ENCODE measurements at places on chromosomes 13 and 19. TPM values are rescaled to one million over a fixed set of nuclear protein-coding genes. Genes with fewer than 3 reads are reported as not detected.
A peak's percentile ranks its signal among the peaks of the same experiment; 100 is the strongest.

SSC5D gene
- total RNA-seq = 1.5 TPM

ZNF121 gene
- total RNA-seq = 60.0 TPM

RINL gene
- 1.7 TPM for total RNA-seq

PROZ gene
- not detected for total RNA-seq

NRTN gene
- 5.4 TPM for total RNA-seq

GRCh38 chr13:36718686-36719085 lies 44.9 kb downstream of the SERTM1 start:
- DNase-seq = no peak
- H3K27ac ChIP-seq = no peak overlapping the region
- H3K27me3 ChIP-seq = peaks cover 5% of the 10 kb centered on the region

DNA sequence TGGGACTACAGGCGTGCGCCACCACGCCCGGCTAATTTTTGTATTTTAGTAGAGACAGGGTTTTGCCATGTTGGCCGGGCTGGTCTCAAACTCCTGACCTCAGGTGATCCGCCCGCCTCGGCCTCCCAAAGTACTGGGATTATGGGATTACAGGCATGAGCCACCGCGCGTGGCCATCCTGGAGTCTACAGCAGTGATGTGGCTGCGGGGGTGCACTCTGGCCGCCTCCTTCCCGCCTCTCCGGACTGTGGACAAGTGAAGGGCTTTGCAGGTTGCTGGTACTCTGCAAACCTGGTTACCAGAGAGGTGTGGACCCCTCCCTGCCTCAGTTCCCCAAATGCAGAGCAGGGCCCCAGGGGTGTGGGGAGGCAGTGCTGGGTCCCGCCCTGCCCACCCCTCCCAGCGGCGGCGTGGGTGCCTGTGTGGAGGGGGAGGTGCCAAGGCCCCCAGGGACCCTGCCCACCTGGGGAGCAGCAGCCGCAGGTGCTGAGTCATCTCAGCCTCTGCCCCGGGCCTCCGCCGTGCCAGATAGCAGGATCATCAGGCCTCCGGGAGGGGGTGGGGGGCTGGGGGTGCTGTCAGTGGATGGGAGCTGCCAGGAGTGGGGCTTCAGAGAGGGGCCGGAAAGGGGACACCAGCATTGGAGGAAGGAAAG lies 23.1 kb downstream of the ARID3A start:
- H3K4me1 ChIP-seq = peaks cover 6% of the 10 kb centered on the region
- no peak overlapping the region for H3K4me3 ChIP-seq
- DNase-seq = peak; percentile 64
- H3K27me3 ChIP-seq = no peaks in the 10 kb centered on the region
- no peaks in the 10 kb centered on the region for H3K36me3 ChIP-seq

DNA sequence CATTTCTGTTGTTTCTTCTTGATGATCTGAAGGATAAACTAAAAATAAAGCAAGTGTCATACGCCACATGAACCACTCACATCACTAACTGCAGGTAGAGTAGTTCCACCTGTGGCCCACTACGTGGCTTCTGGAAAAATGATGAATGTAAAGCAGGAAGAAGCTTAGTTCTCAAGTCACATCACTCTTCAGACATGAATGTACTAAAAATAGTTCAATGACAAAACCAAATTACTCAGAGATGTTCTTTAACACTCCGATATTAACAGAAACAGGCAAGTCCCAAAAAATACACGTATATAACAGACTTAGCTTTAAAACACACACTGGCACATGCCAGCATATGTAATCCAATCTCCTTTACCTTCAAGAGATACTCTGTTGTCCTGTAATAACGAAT lies 21.6 kb downstream of the RAB20 start:
- no peak for DNase-seq
- H3K36me3 ChIP-seq = no peaks in the 10 kb centered on the region
- H3K4me3 ChIP-seq = no peak overlapping the region
- H3K27ac ChIP-seq = no peak overlapping the region
- H3K27me3 ChIP-seq = no peaks in the 10 kb centered on the region
- H3K4me1 ChIP-seq = peaks cover 19% of the 10 kb centered on the region

DNA sequence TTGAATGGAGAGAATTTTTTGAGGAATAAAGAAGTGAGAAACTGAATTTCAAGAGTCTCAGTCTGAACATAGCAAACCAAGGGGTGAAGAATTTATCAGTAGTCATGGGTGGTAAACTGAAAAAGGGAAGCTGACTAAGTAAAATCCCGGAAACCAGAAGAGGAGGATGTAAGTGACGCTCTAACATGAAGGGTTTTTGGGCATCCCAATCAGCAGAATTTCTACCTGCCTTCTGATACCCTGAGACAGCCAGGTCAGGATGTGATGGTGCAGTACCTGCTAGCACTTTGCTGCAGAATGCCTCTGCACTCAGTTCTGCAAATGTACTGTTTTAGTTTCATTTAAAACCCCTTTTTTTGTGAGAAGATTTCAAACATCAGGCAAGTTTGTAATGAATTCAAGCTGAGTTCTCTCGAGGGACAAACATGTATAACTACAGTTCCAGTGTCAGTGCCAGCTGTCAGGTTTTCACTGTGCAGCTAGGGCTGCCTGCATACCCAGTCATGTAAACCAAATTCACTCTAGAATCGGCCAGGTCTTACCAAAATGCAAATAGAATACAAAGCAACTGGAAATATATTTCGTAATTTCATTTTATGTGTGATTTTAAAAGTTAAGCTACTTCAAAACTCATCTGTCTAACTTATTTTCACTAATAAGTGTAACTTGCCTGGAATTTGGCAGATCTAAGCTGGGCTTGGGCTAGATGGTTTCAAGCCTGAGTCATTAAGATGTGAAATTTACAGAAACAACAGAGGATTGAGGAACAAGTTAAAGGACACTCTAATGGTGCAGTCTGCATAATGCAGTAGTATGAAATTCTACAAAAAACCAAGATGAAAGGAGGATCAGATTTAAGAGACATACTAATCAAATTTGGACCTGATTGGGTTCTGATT lies 13.8 kb downstream of the METTL21C start:
- DNase-seq = no peak
- H3K27me3 ChIP-seq = no peaks in the 10 kb centered on the region
- no peak overlapping the region for H3K4me3 ChIP-seq
- peaks cover 16% of the 10 kb centered on the region for H3K36me3 ChIP-seq
- H3K4me1 ChIP-seq = no peaks in the 10 kb centered on the region
- H3K27ac ChIP-seq = no peak overlapping the region

DNA sequence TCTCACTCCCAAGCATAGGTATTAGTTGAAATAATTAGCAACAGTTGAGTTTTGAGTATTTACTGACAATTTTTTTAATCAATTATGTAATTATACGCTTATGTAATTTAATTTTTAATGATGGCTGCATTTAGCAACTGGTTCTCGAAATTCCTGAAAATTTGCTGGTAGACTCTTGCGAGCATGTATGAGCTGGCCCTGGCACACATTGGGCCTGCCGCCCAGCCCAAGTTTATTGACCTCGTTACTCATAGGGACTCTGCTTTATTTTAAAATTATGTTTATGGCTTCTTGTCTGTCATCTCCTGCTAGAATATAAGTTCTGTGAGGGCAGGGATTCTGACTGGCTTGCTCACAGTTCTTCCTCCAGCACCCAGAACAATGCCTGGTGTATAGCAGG lies 6.7 kb downstream of the KLK14 start:
- H3K4me3 ChIP-seq = no peak overlapping the region
- H3K27me3 ChIP-seq = peaks cover 15% of the 10 kb centered on the region
- no peak for DNase-seq
- no peak overlapping the region for H3K27ac ChIP-seq
- no peaks in the 10 kb centered on the region for H3K36me3 ChIP-seq
- no peaks in the 10 kb centered on the region for H3K4me1 ChIP-seq

- no peak for DNase-seq
- no peak overlapping the region for H3K27ac ChIP-seq
- H3K36me3 ChIP-seq = no peaks in the 10 kb centered on the region
- H3K4me3 ChIP-seq = no peak overlapping the region
- H3K27me3 ChIP-seq = peaks cover 41% of the 10 kb centered on the region
Measured at GRCh38 chr13:112366907-112367646, 9.1 kb upstream of the SPACA7 start.

DNA sequence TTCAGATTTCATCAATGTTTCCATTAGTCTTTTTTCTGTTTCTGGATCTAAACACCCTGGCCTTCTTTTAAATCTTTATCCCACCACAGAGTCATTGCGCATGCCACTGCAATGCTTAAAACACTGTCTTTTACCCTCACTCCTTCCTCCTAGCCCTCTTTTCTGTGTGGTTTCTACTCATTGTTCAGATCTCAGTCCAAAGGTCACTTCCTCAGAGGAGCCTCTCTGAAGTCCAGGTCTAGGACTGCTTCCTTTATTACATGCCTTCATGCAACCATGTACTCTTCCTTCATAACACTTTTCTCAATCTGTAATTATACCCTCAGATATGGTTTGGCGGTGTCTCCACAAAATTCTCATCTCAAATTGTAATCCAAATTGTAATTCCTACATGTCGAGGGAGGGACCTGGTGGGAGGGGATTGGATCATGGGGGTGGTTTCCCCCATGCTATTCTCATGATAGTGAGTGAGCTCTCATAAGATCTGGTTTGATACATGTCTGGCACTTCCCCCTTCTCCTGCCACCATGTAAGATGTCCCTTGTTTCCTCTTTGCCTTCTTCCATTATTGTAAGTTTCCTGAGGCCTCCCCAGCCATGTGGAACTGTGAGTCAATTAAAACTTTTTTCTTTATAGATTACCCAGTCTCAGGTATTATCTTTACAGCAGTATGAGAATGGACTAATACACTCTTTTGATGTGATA lies 808.9 kb downstream of the DIAPH3 start:
- no peak overlapping the region for H3K27ac ChIP-seq
- no peak for DNase-seq
- H3K36me3 ChIP-seq = peaks cover 4% of the 10 kb centered on the region
- H3K4me1 ChIP-seq = peaks cover 44% of the 10 kb centered on the region

DNA sequence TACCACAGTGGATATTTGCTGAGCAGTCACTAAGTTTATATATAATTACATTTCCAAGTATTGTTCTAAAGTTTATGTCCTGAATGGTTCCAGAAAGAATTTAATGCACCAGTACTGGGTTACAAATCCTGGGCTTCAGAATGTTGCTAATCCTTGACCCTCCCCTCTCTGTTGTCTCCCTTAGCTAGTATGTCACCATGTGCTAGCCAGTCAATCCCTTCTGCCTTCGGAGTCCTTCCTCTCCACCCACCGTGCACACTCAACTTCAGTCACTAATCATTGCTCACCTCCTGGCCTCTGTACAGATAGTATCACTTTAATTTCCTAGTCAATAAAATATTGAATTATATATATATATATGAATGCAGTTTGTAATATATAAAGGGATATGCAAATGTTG lies 7.5 kb downstream of the FAM124A start:
- no peaks in the 10 kb centered on the region for H3K4me1 ChIP-seq
- DNase-seq = no peak
- no peak overlapping the region for H3K4me3 ChIP-seq

DNA sequence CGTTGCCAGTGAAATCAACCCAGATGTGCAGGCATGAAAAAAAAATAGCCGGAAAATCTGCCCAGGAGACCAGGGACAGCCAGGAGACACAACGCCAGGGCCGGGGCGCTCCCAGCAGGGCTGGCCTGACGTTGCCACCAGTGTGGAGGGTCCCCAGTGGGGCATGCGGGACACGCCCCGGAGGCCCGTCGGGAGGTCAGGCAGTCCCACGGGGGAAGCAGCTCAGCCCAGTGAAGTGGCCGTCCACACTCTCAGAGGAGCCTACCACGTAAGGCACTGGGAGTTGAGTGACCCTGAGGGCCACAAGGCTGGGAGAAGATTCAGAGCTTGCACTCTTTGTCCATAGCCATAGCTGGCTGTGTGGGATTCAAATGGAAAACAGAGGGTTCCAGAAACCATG lies 53.2 kb upstream of the GAS6 start:
- peaks cover 28% of the 10 kb centered on the region for H3K27me3 ChIP-seq
- no peaks in the 10 kb centered on the region for H3K36me3 ChIP-seq
- no peaks in the 10 kb centered on the region for H3K4me1 ChIP-seq
- peak; percentile 68 for DNase-seq

- DNase-seq = no peak
- H3K27ac ChIP-seq = no peak overlapping the region
- H3K4me3 ChIP-seq = no peak overlapping the region
- no peaks in the 10 kb centered on the region for H3K27me3 ChIP-seq
Measured at GRCh38 chr13:48782429-48782840, 128.7 kb downstream of the CYSLTR2 start.

DNA sequence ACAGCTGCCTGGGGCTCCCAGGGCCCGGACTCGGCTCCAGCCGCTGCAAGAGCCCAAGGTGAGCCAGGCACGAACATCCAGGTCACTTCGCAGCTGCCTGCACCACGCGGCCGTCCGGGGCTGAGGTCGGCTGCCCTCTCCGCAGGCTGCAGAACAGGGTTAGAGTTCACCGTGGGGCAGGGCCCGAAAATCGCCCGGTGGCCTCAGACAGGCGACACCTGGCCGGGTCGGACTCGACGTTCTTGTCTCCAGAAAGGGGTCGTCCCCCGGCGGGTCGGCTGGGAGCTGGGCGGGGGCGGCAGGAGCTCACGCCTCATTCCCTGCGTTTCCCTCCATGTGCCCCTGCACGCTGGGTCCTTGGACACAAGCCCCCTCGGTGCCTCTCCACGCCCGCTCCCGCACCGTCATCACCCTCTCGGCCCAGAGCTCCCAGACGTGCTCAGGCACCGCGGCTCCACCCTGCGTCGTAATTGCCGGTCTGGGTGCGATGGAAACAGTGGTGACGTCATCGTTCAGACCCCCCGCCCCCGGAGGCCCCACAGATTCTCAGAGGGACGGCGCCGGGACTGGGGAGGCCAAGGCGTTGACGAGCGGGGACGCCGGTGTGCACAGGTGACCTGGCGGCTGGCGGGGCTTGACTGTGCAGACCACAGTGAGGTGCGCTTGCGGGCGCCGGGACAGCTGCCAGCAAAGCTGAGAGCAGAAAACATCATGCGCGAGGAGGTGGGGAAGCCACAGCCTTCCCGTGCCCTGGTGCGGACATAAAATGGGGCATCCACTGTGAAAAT lies 4.0 kb upstream of the GRIN3B start:
- peaks cover 3% of the 10 kb centered on the region for H3K36me3 ChIP-seq
- peak overlapping the region; percentile 55 for H3K4me3 ChIP-seq
- H3K27me3 ChIP-seq = peaks cover 44% of the 10 kb centered on the region
- no peak overlapping the region for H3K27ac ChIP-seq
- peaks cover 5% of the 10 kb centered on the region for H3K4me1 ChIP-seq
- DNase-seq = no peak

GRCh38 chr19:42156571-42156970 lies 24.3 kb upstream of the POU2F2 start:
- no peaks in the 10 kb centered on the region for H3K36me3 ChIP-seq
- H3K4me1 ChIP-seq = peaks cover 25% of the 10 kb centered on the region
- H3K27me3 ChIP-seq = peaks cover 74% of the 10 kb centered on the region
- H3K4me3 ChIP-seq = no peak overlapping the region
- no peak overlapping the region for H3K27ac ChIP-seq

DNA sequence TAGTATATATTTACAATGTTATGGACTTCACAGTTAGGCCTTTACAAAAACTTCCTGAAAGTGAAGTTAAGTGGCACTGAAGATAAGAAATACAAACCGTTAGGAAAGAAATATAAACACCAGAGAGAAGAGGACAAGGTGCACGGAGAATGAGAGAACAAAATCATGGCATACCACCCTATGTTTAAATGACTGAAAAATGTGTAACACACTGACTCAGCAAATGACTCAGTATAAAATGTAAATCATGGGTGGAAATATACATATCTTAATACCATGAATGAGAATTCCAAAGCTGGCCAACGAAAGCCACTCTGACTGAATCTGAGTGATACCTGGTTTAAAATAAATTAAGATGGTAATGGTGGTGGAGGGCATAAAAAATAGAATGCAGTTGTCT lies 260.8 kb downstream of the DNAJC15 start:
- peaks cover 11% of the 10 kb centered on the region for H3K4me1 ChIP-seq
- H3K36me3 ChIP-seq = no peaks in the 10 kb centered on the region
- H3K27ac ChIP-seq = no peak overlapping the region
- no peak overlapping the region for H3K4me3 ChIP-seq
